ENCODE measurements at places on chromosomes 3 and 15. TPM values are rescaled to one million over a fixed set of nuclear protein-coding genes. Genes with fewer than 3 reads are reported as not detected.

Gene PLA2G4E
- not detected for total RNA-seq

- H3K27me3 ChIP-seq, result no peaks in the 10 kb centered on the region
- H3K36me3 ChIP-seq, result no peaks in the 10 kb centered on the region
- DNase-seq, result no peak
- H3K4me1 ChIP-seq, result no peaks in the 10 kb centered on the region
- H3K4me3 ChIP-seq, result no peak overlapping the region
- H3K27ac ChIP-seq, result no peak overlapping the region
Observed at GRCh38 chr3:23055733-23056376, 147.3 kb upstream of the UBE2E2 start.

- H3K27ac ChIP-seq, result no peak overlapping the region
- H3K36me3 ChIP-seq, result no peaks in the 10 kb centered on the region
- no peak overlapping the region for H3K4me3 ChIP-seq
Observed at GRCh38 chr15:56775641-56776040, 42.3 kb upstream of the ZNF280D start.

DNA sequence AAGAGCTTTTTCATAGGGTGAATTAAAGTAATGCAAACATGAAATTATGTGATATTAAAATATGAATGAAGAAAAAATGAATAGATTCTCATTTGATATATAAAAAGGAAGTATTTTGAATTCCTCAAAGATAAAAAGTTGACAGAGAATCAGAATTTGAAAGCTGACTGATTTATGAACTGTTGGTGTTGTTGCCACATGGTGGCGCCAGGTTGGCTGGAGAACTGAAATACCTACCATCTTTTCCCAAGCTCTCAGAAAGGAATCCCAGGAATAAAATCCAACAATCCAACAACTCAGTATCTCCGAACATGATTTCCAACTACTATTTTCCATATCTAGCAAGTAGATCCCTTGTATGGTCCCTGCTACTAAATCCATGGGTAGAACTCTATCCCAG, 3.1 kb downstream of the MYRIP start:
- H3K27me3 ChIP-seq, result no peaks in the 10 kb centered on the region
- H3K4me1 ChIP-seq, result peaks cover 20% of the 10 kb centered on the region
- no peak overlapping the region for H3K4me3 ChIP-seq
- no peak overlapping the region for H3K27ac ChIP-seq
- H3K36me3 ChIP-seq, result no peaks in the 10 kb centered on the region

DNA sequence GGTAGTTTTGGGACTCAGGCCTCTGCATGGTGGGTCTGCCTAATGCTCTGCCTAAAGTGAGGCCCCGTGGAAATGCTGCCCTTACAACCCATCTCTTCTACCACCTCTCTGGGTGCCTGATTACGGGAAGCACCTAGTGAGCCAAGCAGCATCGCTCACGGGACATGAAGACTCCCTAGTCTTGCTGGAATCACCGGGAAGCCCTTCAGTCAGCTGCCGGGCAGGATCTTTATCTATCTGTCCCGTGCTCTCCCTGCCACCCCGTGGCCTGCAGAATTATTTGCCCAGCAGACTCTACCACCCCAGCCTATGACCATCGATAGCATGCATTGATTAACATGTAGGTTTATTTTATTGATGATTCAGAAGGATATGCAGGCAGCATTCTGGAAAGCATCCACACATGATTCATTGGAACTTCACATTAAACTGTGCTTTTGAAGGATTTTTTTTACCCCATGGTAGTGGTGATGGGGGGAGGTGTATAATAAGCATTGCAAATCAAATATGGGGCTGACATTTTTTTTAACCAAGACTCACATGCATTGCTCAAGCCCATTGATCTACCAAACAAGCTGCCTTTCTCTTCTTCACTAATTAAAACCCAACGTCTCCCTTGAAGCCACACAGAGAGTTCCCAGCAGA, 63.1 kb downstream of the ATP2B2 start:
- no peaks in the 10 kb centered on the region for H3K36me3 ChIP-seq
- H3K27me3 ChIP-seq, result no peaks in the 10 kb centered on the region
- peak; percentile 43 for DNase-seq
- H3K4me3 ChIP-seq, result no peak overlapping the region

- no peaks in the 10 kb centered on the region for H3K27me3 ChIP-seq
- no peak overlapping the region for H3K4me3 ChIP-seq
- no peaks in the 10 kb centered on the region for H3K4me1 ChIP-seq
- DNase-seq, result no peak
- H3K36me3 ChIP-seq, result no peaks in the 10 kb centered on the region
Observed at GRCh38 chr3:138846262-138846791, 11.6 kb upstream of the PIK3CB start.

DNA sequence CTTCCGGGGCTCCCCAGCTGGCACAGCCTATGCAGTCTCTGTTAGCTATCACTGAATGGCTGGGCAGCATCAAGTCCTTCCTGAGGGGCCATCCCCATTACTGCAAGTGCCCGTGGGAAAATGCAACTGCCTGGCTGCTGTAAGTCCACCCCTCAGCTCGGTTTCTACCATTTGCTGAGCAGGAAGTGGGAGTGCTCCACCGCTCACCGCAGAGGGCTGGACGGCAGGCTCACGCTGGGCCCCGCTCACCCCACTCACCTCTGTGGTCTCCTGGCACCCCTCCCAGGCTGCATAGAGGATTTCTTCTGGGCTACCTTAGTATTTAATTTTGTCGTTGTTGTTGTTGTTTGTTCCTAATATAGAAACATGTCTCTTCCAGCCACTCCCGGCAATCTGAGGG, 270.2 kb downstream of the PLCL2 start:
- H3K27me3 ChIP-seq, result no peaks in the 10 kb centered on the region
- H3K27ac ChIP-seq, result no peak overlapping the region
- DNase-seq, result no peak

DNA sequence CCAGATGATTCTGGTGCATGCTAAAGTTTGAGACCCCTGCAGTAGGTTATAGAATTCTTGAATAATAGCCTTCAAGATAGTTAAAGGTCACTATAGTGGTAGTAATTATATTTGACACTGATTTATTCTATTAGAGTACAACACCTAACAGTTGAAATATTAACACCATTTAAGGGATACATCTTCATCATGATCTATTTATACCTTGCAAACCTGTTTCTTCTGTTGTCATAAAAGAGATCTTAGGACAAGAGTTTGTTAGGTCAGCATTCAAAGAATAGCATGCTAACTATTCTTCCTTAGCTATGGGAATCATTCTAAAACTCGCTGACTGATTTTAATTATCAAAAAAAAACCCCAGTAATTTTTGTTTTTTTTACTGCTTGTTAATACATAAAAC, 46.5 kb downstream of the TSC22D2 start:
- H3K27me3 ChIP-seq, result no peaks in the 10 kb centered on the region
- no peaks in the 10 kb centered on the region for H3K36me3 ChIP-seq
- no peak overlapping the region for H3K27ac ChIP-seq
- no peak for DNase-seq

GRCh38 chr3:194988495-194989165, 282.3 kb downstream of the XXYLT1 start:
- H3K27ac ChIP-seq, result no peak overlapping the region
- H3K4me1 ChIP-seq, result no peaks in the 10 kb centered on the region
- no peaks in the 10 kb centered on the region for H3K36me3 ChIP-seq
- no peaks in the 10 kb centered on the region for H3K27me3 ChIP-seq
- no peak overlapping the region for H3K4me3 ChIP-seq

- no peak for DNase-seq
- no peak overlapping the region for H3K4me3 ChIP-seq
- H3K4me1 ChIP-seq, result no peaks in the 10 kb centered on the region
Observed at GRCh38 chr3:190495796-190496195, 18.1 kb upstream of the IL1RAP start.

- no peak for DNase-seq
- H3K27ac ChIP-seq, result no peak overlapping the region
- no peaks in the 10 kb centered on the region for H3K27me3 ChIP-seq
- no peaks in the 10 kb centered on the region for H3K4me1 ChIP-seq
- H3K36me3 ChIP-seq, result no peaks in the 10 kb centered on the region
- no peak overlapping the region for H3K4me3 ChIP-seq
Observed at GRCh38 chr3:72617424-72618024, 230.7 kb downstream of the SHQ1 start.

- no peaks in the 10 kb centered on the region for H3K27me3 ChIP-seq
- H3K4me1 ChIP-seq, result no peaks in the 10 kb centered on the region
- H3K27ac ChIP-seq, result no peak overlapping the region
- H3K4me3 ChIP-seq, result no peak overlapping the region
- DNase-seq, result no peak
- no peaks in the 10 kb centered on the region for H3K36me3 ChIP-seq
Observed at GRCh38 chr15:38208779-38209178, 43.9 kb upstream of the SPRED1 start.
